ENCODE measurements at places on chromosomes 16 and 17.

DNA sequence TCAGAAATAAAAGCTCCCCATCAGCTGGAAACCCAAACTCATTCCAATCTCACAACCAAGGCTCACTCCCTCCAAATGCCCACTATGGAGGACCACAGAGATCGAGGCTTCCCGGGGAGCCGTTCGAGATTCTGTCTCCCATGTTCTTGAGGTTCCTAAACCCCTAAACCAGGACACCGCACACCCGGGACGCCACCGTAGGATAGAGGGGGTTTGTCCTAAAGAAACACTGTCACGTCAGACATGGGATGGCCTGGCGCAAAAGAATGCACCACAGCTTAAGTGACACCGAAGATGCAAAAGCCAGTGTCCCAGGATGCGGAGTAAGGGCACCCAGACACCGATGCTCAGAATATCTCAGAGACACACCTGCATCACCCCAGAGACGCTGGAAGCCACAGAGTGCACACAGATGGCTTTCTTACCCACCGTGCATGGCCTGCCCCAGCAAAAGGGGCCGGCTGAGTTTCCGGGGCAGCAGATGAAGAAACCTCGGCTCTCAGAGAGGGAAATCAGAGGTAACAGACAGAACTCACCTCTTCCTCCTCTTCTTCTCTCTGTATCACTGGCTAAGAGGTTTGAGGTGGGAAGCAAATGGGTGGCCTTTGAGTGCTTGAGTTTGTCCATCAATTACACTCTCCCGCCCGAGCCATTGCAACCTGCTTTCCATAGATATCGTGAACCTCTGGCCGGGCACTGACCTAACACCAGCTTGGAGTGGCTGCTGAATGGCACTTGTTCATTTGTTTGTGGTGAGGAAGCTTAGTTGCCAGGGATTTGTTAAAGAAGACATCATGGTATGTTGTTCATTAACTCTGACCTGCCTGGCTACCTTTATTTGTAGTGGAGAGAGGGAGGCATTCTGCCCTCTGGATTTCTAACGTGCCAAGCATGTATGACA lies 65.1 kb upstream of the TNRC6C start:
- peaks cover 2% of the 10 kb centered on the region for H3K27me3 ChIP-seq
- no peaks in the 10 kb centered on the region for H3K36me3 ChIP-seq
- no peak for DNase-seq
- H3K4me1 ChIP-seq: no peaks in the 10 kb centered on the region
- H3K27ac ChIP-seq: no peak overlapping the region

- no peak overlapping the region for H3K27ac ChIP-seq
- peaks cover 14% of the 10 kb centered on the region for H3K27me3 ChIP-seq
- H3K4me1 ChIP-seq: peaks cover 9% of the 10 kb centered on the region
- H3K4me3 ChIP-seq: no peak overlapping the region
Observed at GRCh38 chr16:73043828-73044467, 4.0 kb downstream of the ZFHX3 start.

DNA sequence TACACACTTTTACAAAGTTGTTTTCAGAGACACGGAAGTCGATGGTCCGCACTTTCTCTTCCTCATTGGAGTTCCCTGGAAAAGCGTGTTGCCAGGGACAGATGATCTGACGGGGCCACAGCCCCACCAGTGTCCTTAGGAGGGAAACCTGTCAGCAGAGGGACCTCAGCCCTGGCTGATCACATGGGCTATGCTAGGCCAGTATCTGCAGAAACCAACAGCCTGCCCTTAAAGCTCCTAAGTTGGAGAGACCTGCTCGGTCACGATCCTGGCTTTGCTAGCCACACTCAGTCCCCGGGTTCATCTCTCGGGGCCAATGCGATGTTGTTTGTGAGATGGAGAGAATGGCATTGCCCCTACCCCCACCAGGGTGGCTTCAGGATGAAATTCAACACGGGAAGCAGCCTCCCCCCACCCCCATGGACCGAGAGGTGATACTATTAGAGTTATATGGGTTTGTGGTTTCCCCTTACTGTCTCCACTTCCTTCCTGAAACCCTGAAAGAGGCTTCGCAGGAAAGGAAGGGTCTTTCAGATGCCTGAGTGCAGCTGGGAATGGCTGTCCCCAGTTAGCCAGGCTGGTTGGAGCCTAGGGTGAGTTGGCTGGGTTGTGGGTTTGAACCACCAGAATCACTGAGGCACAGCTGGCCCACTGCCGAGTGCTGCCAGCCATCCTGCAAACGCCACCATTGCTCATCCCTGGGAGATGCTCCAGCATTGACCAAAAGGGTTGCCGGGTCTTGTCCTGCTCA lies 16.6 kb downstream of the RMI2 start:
- H3K36me3 ChIP-seq: no peaks in the 10 kb centered on the region
- no peak overlapping the region for H3K4me3 ChIP-seq
- no peak for DNase-seq
- H3K27ac ChIP-seq: no peak overlapping the region

DNA sequence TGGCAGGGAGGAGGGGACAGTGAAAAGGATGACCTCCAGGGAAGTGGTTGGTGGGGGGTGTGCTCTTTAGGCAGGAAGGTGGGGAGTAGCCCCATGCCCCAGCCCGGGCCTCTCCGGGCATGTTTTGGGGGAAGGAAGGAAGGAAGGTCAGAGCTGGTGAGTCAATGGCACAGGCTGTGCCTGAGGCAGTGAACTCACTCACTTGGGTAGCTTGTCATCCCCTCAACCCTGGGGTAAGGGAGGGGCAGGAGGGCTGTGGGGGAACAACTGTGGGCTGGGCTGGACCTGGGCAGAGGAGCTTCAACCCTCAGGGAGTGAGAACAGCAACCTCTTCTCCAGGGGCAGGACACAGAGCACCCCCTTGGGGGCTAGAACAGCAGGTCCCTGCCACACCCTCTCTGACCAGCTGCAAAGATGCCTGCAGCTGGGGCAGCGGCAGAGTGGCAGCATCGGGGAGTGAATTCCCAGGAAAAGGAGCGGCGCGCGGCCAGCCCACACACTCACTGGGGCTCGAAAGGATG lies 6.3 kb downstream of the CSF3 start:
- H3K27me3 ChIP-seq: no peaks in the 10 kb centered on the region
- H3K4me3 ChIP-seq: no peak overlapping the region
- H3K27ac ChIP-seq: no peak overlapping the region
- H3K36me3 ChIP-seq: peaks cover 12% of the 10 kb centered on the region
- peaks cover 3% of the 10 kb centered on the region for H3K4me1 ChIP-seq

- H3K4me1 ChIP-seq: no peaks in the 10 kb centered on the region
- H3K27me3 ChIP-seq: no peaks in the 10 kb centered on the region
- H3K36me3 ChIP-seq: no peaks in the 10 kb centered on the region
Observed at GRCh38 chr17:80447790-80448189, 28.6 kb downstream of the NPTX1 start.

DNA sequence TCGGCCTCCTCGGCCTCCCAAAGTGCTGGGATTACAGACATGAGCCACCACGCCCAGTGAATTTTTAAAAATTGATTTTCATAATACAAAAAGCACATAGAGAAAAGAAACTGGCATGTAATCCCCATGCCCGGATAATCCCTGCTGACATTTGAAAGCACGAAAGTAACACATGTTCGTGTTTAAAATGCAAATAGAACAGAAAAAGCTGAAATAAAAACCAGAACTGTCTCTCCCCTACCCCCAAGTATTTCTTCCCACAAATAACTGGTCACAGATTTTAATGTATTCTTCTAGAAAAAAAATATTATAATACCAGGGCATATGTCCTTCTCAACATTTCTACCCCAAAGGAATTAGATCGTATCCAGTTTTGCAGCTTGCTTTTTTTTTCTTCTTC lies 222.9 kb downstream of the SLC39A11 start:
- H3K27ac ChIP-seq: no peak overlapping the region
- H3K36me3 ChIP-seq: no peaks in the 10 kb centered on the region
- no peaks in the 10 kb centered on the region for H3K4me1 ChIP-seq
- no peaks in the 10 kb centered on the region for H3K27me3 ChIP-seq
- DNase-seq: no peak

DNA sequence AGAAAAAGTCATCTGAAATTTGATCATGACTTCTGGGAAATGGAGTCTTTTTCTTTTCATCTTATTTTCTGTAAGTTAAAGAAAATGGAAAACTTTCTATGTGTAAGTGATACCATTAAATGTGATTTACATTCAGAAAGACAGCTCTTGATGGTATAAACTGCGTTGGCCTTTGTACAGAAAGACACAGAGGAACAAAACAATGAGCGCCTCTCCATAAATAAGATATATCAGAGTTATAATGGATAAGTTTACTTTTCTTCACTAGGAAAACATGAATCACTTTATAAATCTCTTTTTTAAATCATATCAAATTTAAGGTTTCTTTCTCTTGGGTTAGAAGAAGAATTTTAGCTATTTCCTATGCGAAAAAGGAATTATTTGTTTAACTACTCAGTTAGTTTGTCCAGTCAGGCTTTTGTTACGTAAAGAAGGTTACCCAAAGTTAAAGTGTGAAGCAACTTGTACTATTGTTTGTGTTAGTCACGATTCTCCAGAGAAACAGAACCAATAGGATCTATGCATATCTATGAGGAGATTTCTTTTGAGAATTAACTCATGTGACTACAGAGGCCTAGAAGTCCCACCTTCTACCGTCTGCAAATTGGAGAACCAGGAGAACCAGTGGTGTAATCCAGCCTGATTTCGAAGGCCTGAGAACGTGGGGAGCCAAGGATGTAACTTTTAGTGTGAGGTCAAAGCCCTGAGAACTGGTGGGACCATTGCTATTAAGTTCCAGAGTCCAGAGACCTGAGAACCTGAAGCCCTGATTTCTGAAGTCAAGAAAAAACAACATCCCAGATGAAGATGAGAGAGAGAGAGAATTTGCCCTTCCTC lies 295.4 kb upstream of the KCNJ16 start:
- DNase-seq: no peak
- H3K4me3 ChIP-seq: no peak overlapping the region
- H3K27me3 ChIP-seq: no peaks in the 10 kb centered on the region
- no peak overlapping the region for H3K27ac ChIP-seq
- H3K4me1 ChIP-seq: no peaks in the 10 kb centered on the region

- H3K27me3 ChIP-seq: peaks cover 8% of the 10 kb centered on the region
- no peak overlapping the region for H3K27ac ChIP-seq
- H3K4me1 ChIP-seq: no peaks in the 10 kb centered on the region
Observed at GRCh38 chr16:2339521-2340484, 725 bp downstream of the ABCA3 start.

DNA sequence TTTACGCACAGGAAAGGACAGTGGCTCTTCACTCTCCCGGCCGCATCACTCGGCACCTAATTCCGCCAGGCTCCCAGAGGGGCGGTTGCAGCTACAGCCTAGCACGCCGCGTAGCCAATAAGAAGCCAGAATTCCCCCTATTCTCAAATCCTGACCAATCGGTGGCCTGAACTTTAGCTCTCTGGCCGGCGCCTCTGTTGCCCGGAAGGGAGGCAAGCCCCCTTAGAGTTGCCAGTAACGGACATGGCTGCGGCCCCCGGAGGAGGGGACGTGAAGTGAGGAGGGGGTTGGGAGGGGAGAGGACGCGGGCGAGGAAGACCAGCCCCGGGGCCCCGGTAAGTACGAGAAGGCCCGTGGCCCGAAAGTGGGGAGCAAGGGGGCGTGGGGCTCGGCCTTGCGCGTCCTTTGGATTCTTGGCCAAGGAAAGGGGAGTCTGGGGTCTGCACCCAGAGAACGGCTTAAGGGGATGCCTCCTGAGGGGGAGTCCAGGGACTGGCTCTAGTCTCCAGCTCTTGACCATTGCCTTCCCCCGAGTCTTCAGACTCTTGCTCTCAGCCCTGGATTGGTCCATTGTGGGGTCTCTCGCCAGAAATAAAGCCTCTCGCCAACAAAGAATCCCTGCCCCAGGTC lies at the start of gene TMEM94:
TMEM94 (plus strand) TSS at position 219 of the 630 bp plus-strand sequence. CDS start 15,271 bp downstream, outside the sequence.
- H3K27me3 ChIP-seq: no peaks in the 10 kb centered on the region
- peaks cover 4% of the 10 kb centered on the region for H3K4me1 ChIP-seq
- H3K4me3 ChIP-seq: peak within 1 kb of the TSS; percentile 52
- DNase-seq: peak; percentile 99
- no peaks in the 10 kb centered on the region for H3K36me3 ChIP-seq
- H3K27ac ChIP-seq: peak within 1 kb of the TSS; percentile 42

- H3K36me3 ChIP-seq: no peaks in the 10 kb centered on the region
- no peak overlapping the region for H3K27ac ChIP-seq
- H3K4me1 ChIP-seq: no peaks in the 10 kb centered on the region
- no peaks in the 10 kb centered on the region for H3K27me3 ChIP-seq
- H3K4me3 ChIP-seq: no peak overlapping the region
- no peak for DNase-seq
Observed at GRCh38 chr16:29154676-29155121, 169.8 kb downstream of the LAT start.

GRCh38 chr17:28331891-28332420 lies 3.3 kb downstream of the IFT20 start:
- no peak overlapping the region for H3K27ac ChIP-seq
- H3K4me1 ChIP-seq: peaks cover 9% of the 10 kb centered on the region
- no peak overlapping the region for H3K4me3 ChIP-seq

DNA sequence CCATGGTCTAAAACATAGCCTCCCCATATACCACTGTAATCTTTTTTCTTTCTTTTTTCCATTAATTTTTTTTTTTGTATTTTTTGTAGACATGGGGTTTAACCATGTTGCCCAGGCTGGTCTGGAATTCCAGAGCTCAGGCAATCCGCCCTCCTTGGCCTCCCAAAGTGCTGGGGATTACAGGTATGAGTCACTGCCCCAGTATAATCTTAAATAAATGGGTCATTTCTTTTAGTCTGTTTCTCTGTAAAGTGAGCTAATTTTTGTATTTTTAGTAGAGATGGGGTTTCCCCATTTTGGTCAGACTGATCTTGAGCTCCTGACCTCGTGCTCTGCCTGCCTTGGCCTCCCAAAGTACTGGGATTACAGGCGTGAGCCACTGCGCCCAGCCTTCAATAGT lies 5.7 kb upstream of the NME1 start:
- H3K36me3 ChIP-seq: no peaks in the 10 kb centered on the region
- H3K27ac ChIP-seq: no peak overlapping the region
- no peaks in the 10 kb centered on the region for H3K4me1 ChIP-seq
- H3K4me3 ChIP-seq: no peak overlapping the region
- no peak for DNase-seq

GRCh38 chr17:79339321-79339720 lies 264.7 kb downstream of the ENGASE start:
- no peak for DNase-seq
- H3K4me1 ChIP-seq: no peaks in the 10 kb centered on the region
- H3K27me3 ChIP-seq: no peaks in the 10 kb centered on the region
- no peak overlapping the region for H3K4me3 ChIP-seq
- H3K27ac ChIP-seq: no peak overlapping the region
- H3K36me3 ChIP-seq: no peaks in the 10 kb centered on the region

GRCh38 chr16:51542981-51543815 lies 392.1 kb upstream of the SALL1 start:
- no peaks in the 10 kb centered on the region for H3K27me3 ChIP-seq
- peak; percentile 48 for DNase-seq
- H3K36me3 ChIP-seq: no peaks in the 10 kb centered on the region
- peaks cover 35% of the 10 kb centered on the region for H3K4me1 ChIP-seq
- peak overlapping the region; percentile 82 for H3K27ac ChIP-seq
- H3K4me3 ChIP-seq: no peak overlapping the region

- no peak for DNase-seq
- H3K27me3 ChIP-seq: no peaks in the 10 kb centered on the region
- H3K4me1 ChIP-seq: peaks cover 4% of the 10 kb centered on the region
- H3K27ac ChIP-seq: no peak overlapping the region
- H3K36me3 ChIP-seq: peaks cover 14% of the 10 kb centered on the region
- peak overlapping the region; percentile 72 for H3K4me3 ChIP-seq
Observed at GRCh38 chr17:28645576-28645939, 600 bp upstream of the BLTP2 start.

- H3K27me3 ChIP-seq: no peaks in the 10 kb centered on the region
- no peaks in the 10 kb centered on the region for H3K36me3 ChIP-seq
- H3K4me1 ChIP-seq: peaks cover 4% of the 10 kb centered on the region
- no peak overlapping the region for H3K27ac ChIP-seq
- no peak for DNase-seq
- no peak overlapping the region for H3K4me3 ChIP-seq
Observed at GRCh38 chr16:15993946-15994665, 44.7 kb downstream of the ABCC1 start.

All from mesendoderm (in vitro differentiated cells).